ENCODE measurements at places on chromosomes 6 and 20.

GRCh38 chr20:49620364-49621240 lies 52.7 kb upstream of the PTGIS start:
- no peak for DNase-seq
- no peak overlapping the region for H3K27ac ChIP-seq
- peaks cover 9% of the 10 kb centered on the region for H3K4me1 ChIP-seq

DNA sequence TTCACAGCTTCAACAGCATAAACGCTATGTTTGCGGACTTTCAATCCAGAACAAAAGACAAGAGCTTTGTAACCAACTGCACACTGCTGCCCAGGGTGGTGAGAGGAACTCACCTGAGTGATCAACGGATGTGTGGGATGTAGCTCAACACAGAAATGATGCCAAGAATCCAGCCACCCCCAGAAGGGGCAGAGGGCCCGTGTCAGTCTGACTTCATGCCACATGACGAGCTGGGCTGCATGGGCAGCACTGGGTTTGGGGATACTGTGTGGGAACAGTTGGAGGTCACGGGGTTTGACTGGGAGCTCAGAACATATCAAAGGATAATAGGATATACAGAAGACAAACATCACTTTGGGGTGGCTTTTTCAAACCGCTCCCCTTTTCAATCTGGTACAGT lies 79.4 kb upstream of the TRAF3IP2 start:
- DNase-seq = no peak
- H3K4me3 ChIP-seq = no peak overlapping the region

DNA sequence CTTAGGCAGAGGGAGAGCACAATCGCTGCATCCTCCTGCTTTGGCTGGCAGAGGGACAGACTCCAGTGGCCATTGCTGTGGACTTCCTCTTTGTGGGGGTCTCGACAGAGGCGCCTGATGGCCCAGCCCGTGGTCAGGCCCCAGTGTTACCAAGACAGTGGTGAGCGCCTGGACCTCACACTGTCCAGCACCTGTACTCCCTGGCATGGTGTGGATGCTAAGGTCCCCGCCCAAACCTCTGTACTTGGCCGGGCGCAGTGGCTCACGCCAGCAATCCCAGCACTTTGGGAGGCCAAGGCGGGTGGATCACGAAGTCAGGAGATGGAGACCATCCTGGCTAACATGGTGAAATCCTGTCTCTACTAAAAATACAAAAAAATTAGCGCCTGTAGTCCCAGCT lies 2.3 kb upstream of the NTSR1 start:
- H3K27ac ChIP-seq = no peak overlapping the region
- H3K27me3 ChIP-seq = peaks cover 2% of the 10 kb centered on the region
- no peaks in the 10 kb centered on the region for H3K4me1 ChIP-seq

- H3K27ac ChIP-seq = no peak overlapping the region
- no peaks in the 10 kb centered on the region for H3K36me3 ChIP-seq
- H3K4me3 ChIP-seq = no peak overlapping the region
These were observed 148.7 kb downstream of the OPRM1 start for GRCh38 chr6:154187714-154188113.

- H3K27me3 ChIP-seq = peaks cover 68% of the 10 kb centered on the region
- no peak for DNase-seq
- H3K4me1 ChIP-seq = no peaks in the 10 kb centered on the region
- H3K36me3 ChIP-seq = no peaks in the 10 kb centered on the region
- peak overlapping the region; percentile 22 for H3K4me3 ChIP-seq
- H3K27ac ChIP-seq = no peak overlapping the region
These were observed 1.4 kb downstream of the LAMP5 start for GRCh38 chr20:9515741-9516233.

DNA sequence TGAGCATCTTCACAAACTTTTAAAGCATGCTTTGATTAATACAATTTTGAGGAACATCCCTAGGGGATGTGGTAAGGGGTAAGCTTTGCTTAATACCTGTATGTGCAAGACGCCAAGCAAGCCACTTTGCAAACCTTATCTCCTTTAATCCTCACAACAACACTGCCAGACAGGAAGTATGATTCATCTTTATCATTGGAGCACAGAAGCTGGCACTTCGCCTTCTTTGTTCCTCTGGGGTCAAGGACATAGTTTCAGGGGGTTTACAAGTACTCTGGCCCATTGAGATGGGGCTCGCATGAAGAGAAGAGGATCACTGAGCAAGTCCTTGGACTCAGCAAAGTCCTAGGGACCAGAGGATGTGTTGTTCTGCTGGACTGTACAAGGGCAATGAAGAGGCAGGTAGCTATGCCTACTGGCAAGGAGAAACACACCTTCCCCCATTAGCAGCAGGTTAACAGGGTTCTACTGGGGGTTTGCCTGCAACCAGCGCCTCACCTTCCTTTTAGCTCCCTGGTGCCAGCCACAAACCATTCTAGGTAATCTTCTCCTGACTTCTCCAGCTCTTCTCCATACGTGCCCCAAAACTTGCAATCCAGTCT lies 8.8 kb downstream of the TMEM244 start:
- H3K4me1 ChIP-seq = no peaks in the 10 kb centered on the region
- H3K27ac ChIP-seq = no peak overlapping the region
- H3K4me3 ChIP-seq = no peak overlapping the region

- DNase-seq = no peak
- H3K27me3 ChIP-seq = no peaks in the 10 kb centered on the region
These were observed 287.1 kb upstream of the PRDM1 start for GRCh38 chr6:105799056-105799455.

DNA sequence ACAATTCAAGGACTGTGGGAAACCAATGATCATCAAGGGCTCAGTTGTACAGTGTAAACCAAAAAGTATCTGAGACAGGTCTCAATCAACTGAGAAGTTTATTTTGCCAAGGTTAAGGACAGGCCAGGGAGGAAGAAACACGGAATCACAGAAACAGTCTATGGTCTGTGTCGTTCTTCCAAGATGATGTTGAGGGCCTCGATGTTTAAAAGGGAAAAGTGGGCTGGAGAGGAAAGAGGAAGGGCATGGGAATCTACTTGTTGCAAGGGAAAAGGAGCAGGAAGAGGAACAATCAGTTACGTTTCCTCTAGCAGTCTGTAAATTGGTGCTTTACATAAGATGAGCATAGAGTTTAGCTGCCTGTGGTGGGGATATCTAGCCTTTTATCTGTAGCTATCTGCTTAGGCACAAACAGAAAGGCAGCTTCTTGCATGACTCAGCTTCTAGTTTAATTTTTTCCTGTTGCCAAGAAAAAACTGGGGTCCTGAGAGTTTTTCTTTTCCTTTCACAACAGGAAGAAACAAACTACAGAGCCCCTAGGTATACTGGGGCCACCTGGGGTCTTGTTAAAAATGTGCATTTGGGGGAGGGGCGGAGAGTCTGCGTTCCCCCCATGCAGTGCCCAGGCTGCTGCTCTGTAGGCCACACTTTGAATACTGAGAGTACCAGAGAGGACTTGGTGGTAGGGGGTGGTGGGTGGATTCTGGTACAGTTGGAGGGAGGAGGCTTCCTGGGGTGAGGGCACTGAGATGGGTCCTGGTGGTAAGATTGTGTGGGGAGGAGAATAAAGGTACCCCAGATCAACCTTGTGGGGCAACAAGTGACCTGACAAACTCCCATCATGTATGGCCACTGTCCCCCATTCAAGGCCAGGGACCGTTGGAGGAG lies 35.3 kb upstream of the EZR start:
- no peaks in the 10 kb centered on the region for H3K4me1 ChIP-seq
- no peak overlapping the region for H3K4me3 ChIP-seq
- DNase-seq = no peak
- H3K27me3 ChIP-seq = no peaks in the 10 kb centered on the region

- peaks cover 10% of the 10 kb centered on the region for H3K4me1 ChIP-seq
- no peak overlapping the region for H3K4me3 ChIP-seq
- no peaks in the 10 kb centered on the region for H3K27me3 ChIP-seq
- no peaks in the 10 kb centered on the region for H3K36me3 ChIP-seq
- DNase-seq = no peak
- no peak overlapping the region for H3K27ac ChIP-seq
These were observed 10.5 kb upstream of the SLC22A2 start for GRCh38 chr6:160269023-160269521.

DNA sequence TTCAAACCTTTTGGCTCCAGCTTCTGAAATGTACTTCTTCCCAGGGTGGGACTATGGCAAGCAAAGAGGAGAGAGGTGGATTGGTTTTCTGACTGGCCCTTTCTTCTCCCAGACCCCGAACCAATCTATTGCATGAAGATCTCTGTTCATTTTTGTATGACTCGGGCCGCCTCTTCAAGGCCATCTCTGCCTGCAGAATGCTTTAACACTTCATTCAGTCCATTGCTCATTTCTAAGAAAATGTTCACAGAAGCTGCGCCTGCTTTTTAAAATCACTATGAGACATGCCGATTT lies 1.6 kb downstream of the VGLL2 start:
- no peaks in the 10 kb centered on the region for H3K27me3 ChIP-seq
- H3K27ac ChIP-seq = peak overlapping the region; percentile 95
- peaks cover 19% of the 10 kb centered on the region for H3K4me1 ChIP-seq
- H3K4me3 ChIP-seq = peak overlapping the region; percentile 90
- DNase-seq = no peak
- H3K36me3 ChIP-seq = no peaks in the 10 kb centered on the region

DNA sequence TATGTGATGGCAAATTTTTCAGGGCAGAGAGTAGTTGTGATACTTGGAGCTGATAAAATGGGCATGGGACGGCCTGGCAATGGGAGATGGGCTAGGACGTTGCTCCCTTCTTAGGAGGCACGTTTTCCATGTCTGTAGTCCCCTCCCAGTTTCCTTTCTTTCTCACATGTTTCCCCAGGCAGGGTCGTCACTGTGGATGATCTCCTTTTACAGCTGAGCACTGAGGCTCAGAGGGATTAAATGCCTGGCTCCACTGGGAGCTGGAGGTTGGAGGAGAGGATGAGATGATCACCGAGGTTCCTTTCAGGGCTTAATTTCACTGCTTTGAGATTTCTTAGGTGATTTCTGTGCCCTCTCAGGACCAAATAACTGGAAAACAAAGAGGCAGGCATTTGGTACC lies 136.7 kb downstream of the SOBP start:
- DNase-seq = no peak
- peaks cover 52% of the 10 kb centered on the region for H3K4me1 ChIP-seq
- no peaks in the 10 kb centered on the region for H3K36me3 ChIP-seq
- no peaks in the 10 kb centered on the region for H3K27me3 ChIP-seq
- peak overlapping the region; percentile 46 for H3K27ac ChIP-seq
- no peak overlapping the region for H3K4me3 ChIP-seq

DNA sequence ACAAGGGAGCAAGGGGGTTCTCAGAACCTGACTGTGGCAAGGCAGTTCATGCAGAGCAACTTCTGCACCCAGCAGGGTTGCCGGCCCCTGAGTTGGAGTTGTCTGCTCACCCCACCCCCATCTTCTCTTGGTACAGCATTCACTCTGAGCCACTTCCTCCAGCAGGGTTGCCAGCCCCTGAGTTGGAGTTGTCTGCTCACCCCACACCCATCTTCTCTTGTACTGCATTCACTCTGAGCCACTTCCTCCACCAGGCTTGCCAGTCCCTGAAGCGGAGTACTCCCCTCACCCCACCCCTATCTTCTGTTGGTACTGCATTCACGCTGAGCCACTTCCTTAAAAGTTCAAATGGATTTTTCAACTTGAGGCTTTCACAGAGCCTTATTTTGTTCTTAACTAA lies 79.7 kb upstream of the SYNDIG1 start:
- H3K36me3 ChIP-seq = no peaks in the 10 kb centered on the region
- DNase-seq = no peak
- H3K4me3 ChIP-seq = no peak overlapping the region
- no peaks in the 10 kb centered on the region for H3K4me1 ChIP-seq
- no peak overlapping the region for H3K27ac ChIP-seq

DNA sequence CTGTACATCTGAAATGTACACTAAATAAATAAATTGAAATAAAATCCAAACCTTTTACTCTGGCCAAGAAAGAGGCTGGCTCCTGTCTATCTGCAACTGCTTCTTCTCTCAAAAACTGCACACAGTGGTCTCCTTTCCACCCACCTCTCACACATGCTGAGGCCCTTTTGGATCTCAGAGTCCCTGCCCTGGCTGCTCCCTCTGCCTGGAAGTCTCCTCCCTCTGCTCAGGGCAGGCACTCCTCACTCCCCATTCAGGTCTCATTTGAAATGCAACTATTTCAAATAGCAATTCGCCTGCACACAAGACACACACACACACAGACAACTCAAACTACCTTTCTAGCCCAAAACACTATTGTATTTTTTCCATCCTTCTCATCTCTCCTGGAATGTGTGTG lies 348.8 kb downstream of the PKHD1 start:
- no peaks in the 10 kb centered on the region for H3K27me3 ChIP-seq
- H3K36me3 ChIP-seq = no peaks in the 10 kb centered on the region
- H3K27ac ChIP-seq = no peak overlapping the region

DNA sequence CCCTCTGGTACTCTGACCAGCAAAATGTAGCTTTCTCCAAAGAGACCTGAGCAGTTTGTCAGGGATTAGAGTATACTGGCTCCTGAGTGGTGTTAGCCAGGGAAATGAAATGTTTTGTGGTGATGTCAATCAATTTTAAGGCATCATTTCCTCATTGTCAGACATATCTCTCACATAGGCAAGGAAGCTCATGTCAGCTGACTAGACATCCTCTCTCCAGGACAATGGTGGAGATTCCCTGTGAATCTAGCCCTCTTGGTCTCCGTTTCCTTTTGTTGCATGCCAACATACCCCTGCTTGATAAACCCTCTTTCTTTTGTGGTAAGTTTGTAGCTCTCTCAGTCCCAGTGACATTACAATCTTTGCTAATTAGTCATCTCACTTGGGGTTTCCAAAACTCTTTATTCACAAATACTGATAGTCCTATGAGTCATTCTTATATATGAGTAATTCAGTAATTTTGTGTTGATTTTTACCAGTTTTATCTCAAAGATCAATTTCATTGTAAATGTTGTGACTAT lies 135.6 kb upstream of the PTPRK start:
- no peaks in the 10 kb centered on the region for H3K36me3 ChIP-seq
- no peak overlapping the region for H3K27ac ChIP-seq
- no peak overlapping the region for H3K4me3 ChIP-seq

DNA sequence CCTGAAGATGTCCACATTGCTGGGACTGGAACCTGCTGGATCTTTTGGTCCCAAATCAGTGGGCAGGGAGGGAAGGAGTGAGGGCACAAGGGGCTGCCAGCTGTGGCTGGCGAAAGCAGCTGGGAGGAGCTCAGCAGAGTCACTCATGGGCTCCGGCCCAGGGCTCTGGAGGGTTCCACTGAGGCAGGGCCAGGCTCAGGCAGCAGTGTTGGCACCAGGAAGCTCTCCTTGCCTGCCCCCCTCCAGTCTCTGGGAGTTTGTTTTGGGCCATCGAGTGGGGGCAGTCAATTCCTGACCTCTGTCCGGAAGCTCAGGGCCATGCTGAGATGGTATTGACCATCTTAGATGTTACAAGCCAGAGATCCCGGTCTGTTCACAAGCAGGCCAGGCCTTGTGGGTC lies 39.1 kb upstream of the IRF4 start:
- H3K27me3 ChIP-seq = no peaks in the 10 kb centered on the region
- H3K4me1 ChIP-seq = no peaks in the 10 kb centered on the region
- H3K27ac ChIP-seq = no peak overlapping the region
- no peak overlapping the region for H3K4me3 ChIP-seq

- no peak for DNase-seq
- no peak overlapping the region for H3K27ac ChIP-seq
- no peaks in the 10 kb centered on the region for H3K27me3 ChIP-seq
- no peaks in the 10 kb centered on the region for H3K4me1 ChIP-seq
- H3K36me3 ChIP-seq = no peaks in the 10 kb centered on the region
- no peak overlapping the region for H3K4me3 ChIP-seq
These were observed 124.2 kb upstream of the ID4 start for GRCh38 chr6:19712998-19713397.

GRCh38 chr20:34886122-34886521 lies 9.7 kb downstream of the ACSS2 start:
- H3K27me3 ChIP-seq = no peaks in the 10 kb centered on the region
- DNase-seq = no peak
- peaks cover 45% of the 10 kb centered on the region for H3K4me1 ChIP-seq
- no peak overlapping the region for H3K4me3 ChIP-seq
- H3K36me3 ChIP-seq = no peaks in the 10 kb centered on the region

GRCh38 chr20:24732599-24732998 lies 216.5 kb upstream of the CST7 start:
- no peak overlapping the region for H3K4me3 ChIP-seq
- H3K27ac ChIP-seq = no peak overlapping the region
- H3K4me1 ChIP-seq = no peaks in the 10 kb centered on the region
- H3K27me3 ChIP-seq = peaks cover 1% of the 10 kb centered on the region
